CD4-positive, alpha-beta T cell (primary cell): ENCODE measurements at places on chromosomes 1 and 21.

DNA sequence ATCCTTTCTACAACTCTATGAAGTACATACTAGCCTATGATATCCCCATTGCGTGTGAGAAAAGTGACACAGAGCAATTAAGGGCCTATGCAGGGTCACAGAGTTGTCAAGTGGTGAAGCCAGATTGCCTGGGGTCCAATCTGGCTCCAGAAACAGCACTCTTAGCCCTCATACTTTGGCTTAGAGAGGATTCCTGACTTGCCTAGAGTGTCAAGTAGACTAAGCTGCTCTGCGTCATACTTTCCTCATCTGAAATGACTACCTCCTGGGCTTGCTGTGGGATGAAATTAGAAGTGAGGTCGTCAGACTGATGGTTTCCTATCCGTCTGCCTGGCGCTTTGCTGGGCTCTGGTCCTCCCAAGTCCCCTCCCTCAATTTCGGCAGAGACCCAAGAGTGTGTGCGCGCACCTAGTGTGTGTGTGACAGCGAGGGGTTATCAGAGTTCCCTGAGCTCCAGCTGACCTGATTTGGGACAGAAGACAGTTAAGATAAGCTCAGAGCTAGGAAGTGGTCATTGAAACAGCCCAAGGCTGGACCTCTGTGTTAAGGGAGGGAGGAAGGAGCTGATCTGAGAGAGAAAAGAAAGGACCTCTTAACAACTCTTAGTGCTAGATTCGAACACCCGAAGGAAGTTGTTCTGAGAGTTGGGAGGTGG is 5.4 kb upstream of the NUAK2 start:
- no peak for DNase-seq

DNA sequence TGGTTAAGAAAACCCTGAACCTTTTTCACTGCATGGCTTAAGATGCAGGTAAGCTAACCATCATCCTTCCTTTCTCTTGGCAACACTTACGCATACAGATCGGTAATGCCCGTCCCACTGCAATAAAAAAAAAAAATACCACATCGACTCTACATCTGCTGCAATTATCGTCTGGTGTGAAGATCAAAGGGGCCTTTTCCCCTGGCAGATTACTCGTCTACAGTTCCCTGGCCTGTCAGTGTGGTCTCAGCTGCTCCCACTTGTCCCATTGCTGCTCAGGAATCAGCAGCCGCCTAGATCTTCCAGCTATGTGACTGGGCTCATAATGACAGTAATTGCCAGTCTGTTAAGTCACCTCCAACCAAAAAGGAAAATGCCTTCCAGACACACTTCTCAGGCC is 133.1 kb downstream of the SETD4 start:
- DNase-seq: no peak

DNA sequence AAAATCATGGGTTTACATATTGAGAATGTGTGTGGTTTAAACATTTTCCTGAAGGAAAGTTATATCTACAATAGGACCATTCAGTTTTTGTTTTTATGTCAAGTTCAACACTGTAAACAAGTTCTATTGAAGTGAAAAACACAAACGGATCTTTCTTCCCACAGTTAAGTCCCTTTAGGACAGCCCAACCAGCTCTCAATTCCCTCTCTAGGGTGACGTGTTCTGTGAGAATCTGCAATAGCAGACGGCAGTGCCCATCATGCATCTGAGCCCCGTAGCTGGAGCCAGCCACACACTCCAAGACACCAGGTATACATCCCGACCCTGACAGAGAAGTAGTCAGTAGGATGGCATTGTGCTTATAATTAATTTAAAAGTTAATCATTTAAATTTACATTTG is 26.3 kb upstream of the IVNS1ABP start:
- DNase-seq: no peak

DNA sequence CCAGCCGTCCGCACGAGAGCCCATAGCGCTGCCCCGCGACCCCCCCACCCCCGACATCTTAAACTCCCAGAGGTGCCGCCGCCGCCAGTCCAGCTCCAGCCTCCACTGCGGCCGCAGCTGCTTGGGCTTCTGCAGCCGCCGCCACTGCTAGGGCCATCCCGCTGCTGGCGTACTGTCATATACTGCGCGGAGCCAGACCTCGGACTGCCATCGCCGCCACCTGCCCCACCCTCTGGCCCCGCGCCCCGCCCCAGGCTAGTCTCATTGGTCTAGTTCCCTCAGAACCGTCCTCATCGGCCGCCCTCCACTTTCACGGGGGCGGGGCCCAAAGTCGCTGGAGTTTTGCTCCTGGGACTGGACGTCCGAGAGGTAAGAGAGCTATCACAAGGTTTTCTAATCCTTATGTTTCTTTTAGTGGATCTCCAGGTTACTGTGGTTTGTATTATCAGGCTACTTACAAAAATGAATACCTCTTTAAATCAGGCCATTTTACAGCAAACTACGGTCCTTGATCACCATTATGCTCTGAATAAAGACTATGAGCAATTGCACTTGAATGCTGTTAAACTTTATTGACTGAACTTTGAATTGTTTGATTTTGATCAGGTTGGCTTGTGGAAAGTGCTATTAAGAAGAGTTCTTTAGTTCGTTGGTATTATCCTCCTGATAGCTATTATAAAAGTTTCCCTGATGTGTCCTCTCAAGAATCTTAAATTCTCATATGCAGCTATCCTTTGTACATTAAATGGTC is 2.8 kb upstream of the CD1D start:
- DNase-seq: peak; percentile 42

GRCh38 chr1:91080650-91081049 is 58.8 kb upstream of the ZNF644 start:
- DNase-seq: no peak

DNA sequence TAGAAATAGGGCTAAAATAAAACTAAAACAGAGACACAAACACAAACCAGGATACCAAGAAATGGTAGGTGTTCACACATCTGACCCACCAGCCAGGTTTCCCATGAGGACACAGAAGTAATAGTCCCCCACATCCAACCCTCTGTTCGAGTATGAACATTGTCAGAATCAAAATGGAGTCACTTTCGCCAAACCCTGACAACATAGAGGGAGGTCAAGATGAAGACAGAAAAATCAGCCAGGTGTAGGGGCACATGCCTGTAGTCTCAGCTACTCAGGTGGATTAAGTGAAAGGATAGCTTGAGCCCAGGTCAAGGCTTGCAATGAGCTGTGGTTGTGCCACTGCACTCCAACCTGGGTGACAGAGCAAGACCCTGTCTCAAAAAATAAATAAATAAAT is 3.8 kb downstream of the UBE2G2 start:
- no peak for DNase-seq
